IMR-90 (cell line): ENCODE measurements at places on chromosomes 6 and 20. TPM values are rescaled to one million over a fixed set of nuclear protein-coding genes. Genes with fewer than 3 reads are reported as not detected.

Gene STMND1
- total RNA-seq: not detected in 2 replicates

Gene SOX4
- total RNA-seq: 4.7 and 6.4 TPM in 2 replicates

Gene SEMG1
- total RNA-seq: not detected in 2 replicates

Gene FRK
- total RNA-seq: under 0.01 TPM in 2 replicates

Gene NAPB
- total RNA-seq: 3.9 and 5.2 TPM in 2 replicates

Gene AP5S1
- 11.4 and 11.7 TPM in 2 replicates for total RNA-seq

Gene SYCP2L
- total RNA-seq: not detected in 2 replicates

Gene FRS3
- total RNA-seq: 0.28 and 0.54 TPM in 2 replicates

Gene TGM3
- total RNA-seq: not detected in 2 replicates

Gene AARS2
- total RNA-seq: 10.4 and 10.8 TPM in 2 replicates

Gene GTSF1L
- not detected in 2 replicates for total RNA-seq

Gene GTPBP2
- total RNA-seq: 34.2 and 38.4 TPM in 2 replicates

Gene KIF6
- total RNA-seq: under 0.01 TPM in 1 of 2 replicates, not detected in the other

Gene SIRPD
- total RNA-seq: not detected in 2 replicates

Gene GRM1
- not detected in 2 replicates for total RNA-seq

Gene MYH7B
- not detected in 2 replicates for total RNA-seq

Gene FLRT3
- total RNA-seq: 5.8 and 6.6 TPM in 2 replicates

Gene ABHD16B
- not detected in 2 replicates for total RNA-seq

Gene CPNE5
- not detected in 2 replicates for total RNA-seq

Gene CRIP3
- not detected in 2 replicates for total RNA-seq

Gene TINAG
- total RNA-seq: not detected in 2 replicates

Gene MMUT
- 11.7 and 15.3 TPM in 2 replicates for total RNA-seq

Gene COL9A3
- 0.28 and 0.36 TPM in 2 replicates for total RNA-seq

Gene GPR63
- total RNA-seq: 0.36 and 0.56 TPM in 2 replicates

Gene HRH3
- not detected in 2 replicates for total RNA-seq

Gene CDH26
- not detected in 2 replicates for total RNA-seq

Gene RAET1G
- 1.3 and 2.2 TPM in 2 replicates for total RNA-seq

Gene ACTL10
- total RNA-seq: 0.18 and 0.28 TPM in 2 replicates

Gene UBD
- not detected in 2 replicates for total RNA-seq

Gene DEFB113
- total RNA-seq: not detected in 2 replicates

Gene BPIFB1
- total RNA-seq: not detected in 2 replicates

Gene MTCH1
- 249 and 263 TPM in 2 replicates for total RNA-seq

Gene BNIP5
- total RNA-seq: not detected in 2 replicates

Gene WFDC11
- not detected in 2 replicates for total RNA-seq

Gene SUMO4
- 1.9 and 2.2 TPM in 2 replicates for total RNA-seq

Gene BPHL
- 15.8 and 16.3 TPM in 2 replicates for total RNA-seq

Gene SAMD5
- 1.6 and 2.2 TPM in 2 replicates for total RNA-seq

Gene SEL1L2
- total RNA-seq: not detected in 2 replicates
